AG09309 (cell line): ENCODE measurements at places on chromosomes 4 and X.

- DNase-seq: no peak
Measured at GRCh38 chr4:42446823-42447222, 49.5 kb downstream of the SHISA3 start.

DNA sequence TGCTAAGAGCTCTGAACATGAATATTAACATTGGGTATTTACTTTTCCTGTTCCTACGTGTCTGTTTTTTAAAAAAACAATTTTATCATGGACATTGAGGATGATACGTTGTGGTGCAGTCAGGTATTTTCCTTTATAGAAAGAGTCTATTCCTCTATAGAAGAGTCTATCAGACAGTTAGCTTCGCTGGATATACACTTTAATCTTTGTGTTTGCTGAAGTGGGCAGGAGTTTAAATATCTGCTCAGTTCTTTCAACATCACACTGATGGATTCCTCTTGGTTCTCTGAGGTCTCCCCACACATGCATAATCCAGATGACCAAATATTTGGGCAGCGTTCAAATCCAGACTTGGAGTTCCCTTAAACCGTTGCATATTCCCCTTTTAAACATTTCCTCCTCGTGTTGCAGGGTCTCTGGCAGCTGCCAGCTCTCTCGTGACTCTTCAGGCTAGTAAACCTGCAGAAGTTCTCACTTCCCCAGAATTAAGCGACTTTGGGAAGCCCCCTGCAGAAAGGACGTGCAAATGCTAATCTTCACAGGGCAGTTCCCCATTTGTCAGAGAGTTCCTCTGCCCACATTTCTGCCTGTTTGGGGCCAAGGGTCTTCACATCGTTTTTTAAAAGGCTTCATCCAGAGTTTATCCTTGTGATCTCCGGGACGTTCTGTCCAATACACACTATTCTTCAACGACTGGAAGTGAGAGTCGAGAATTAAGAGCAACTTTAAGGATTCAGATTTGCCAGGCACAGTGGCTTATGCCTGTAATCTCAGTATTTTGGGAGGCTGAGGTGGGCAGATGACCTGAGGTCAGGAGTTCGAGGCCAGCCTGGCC is 20.5 kb upstream of the DHRSX start:
- no peak for DNase-seq

DNA sequence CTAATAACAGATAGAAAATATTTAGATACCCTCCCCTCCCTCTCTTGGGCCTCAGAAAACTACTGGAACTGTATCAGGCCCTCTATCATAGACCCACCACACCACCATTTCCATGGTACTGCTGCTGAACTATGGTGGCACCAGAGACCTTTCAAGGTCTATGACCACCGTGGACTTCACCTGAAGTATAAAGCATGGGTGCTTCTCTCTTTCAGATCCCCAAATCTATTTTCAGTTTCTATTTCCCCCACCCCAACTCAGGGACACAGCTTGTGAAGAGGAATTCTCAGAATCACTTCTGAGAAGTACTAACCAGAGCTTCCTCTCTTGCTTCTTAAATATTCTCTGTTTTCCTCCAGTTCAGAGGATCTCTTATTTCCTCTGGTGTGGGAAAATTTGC is 840.8 kb upstream of the HTR2C start:
- no peak for DNase-seq

GRCh38 chr4:53956053-53956452 is 108.4 kb downstream of the CHIC2 start:
- DNase-seq: no peak

DNA sequence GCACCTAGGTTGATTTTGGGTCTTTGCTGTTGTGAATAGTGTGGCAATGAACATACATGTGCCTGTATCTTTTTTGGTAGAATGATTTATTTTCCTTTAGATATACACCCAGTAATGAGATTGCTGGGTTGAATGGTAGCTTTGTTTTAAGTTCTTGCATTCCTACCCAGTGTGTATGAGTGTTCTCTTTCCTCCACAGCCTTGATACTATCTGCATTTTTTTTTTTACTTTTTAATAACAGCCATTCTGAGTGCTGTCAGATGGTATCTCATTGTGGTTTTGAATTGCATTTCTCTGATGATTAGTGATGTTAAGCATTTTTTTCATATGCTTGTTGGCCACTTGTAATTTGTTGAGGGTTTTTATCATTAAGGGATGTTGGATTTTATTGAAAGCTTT is 351.8 kb upstream of the GNPDA2 start:
- no peak for DNase-seq

- no peak for DNase-seq
Measured at GRCh38 chr4:154158361-154159155, 333.0 kb downstream of the DCHS2 start.

DNA sequence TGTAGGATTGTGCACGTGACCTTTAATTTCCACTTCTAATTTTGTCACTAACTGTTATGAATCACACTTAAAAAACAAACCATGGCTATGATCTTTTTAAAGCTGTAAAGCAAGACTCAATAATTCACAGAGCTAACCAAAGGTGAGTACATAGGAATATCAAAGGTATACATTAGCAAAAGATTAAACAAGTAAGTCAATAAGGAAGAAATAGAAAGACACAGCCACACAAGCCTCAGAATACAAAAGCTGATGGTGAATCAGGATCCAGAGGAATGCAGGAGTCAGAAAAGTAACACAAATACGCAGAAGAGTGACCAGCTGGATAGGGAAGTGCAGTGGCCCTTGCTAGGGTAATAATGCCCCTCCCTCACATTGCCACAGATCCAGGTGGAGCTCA is 943.6 kb downstream of the DMD start:
- no peak for DNase-seq

- no peak for DNase-seq
Measured at GRCh38 chr4:14254926-14255325, 627.4 kb upstream of the BOD1L1 start.

DNA sequence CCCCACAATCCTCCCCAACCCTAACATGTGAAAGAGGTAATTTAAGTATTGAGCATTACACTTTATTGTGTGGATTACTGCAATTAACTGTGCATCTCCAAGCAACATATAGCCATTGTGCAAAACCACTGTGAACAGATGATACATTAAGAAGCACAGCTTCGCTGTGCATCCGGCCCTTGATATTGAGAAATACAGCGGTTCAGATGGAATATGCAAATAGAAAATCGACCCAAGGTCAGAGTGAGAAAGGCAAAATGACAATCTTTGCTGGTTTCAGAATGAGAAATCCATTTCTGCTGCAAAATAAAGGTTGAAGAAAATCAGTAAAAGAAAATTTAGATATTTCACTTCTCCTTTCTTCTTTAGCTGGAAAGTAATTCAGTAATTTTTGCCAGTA is 805.9 kb upstream of the GRID2 start:
- no peak for DNase-seq

- no peak for DNase-seq
Measured at GRCh38 chr4:47915378-47915777, 995 bp upstream of the NFXL1 start.

GRCh38 chr4:145565328-145565727 is 53.9 kb upstream of the MMAA start:
- peak; percentile 20 for DNase-seq

- no peak for DNase-seq
Measured at GRCh38 chr4:81454948-81455347, 16.8 kb downstream of the RASGEF1B start.

GRCh38 chr4:77990904-77991358 is 66.2 kb upstream of the FRAS1 start:
- DNase-seq: no peak

- no peak for DNase-seq
Measured at GRCh38 chr4:161285461-161285860, 878.3 kb downstream of the FSTL5 start.

DNA sequence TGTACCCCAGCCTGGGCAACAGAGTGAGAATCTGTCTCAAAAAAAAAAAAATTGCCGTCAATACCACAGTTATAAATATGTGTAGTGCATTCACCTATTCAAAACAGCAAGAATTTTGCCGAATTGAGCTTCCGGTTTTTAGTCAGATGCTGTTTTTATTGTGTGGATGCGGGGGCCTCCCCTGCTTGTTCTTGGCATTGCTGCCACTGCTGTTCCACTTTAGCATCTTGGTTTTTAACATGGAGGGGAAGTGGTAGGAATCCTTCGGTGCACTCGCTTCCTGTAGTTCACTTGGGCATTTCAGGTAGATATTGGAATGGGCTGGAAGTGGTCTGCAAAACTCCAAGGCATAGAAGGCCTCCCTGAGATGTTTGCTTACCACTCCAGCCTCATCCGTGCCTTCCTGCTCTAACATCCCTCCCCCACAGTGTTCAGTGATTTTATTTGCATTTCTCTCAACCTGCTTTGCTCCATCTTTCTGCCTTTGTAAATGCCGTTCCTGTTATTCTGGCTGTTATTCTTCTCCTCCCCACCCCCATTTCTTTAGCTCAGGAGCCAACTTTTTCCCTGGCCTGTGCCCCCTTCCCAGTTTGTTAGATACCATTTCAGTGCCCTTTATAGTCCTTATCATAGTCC is 25.5 kb downstream of the MOB1B start:
- no peak for DNase-seq

- DNase-seq: peak; percentile 31
Measured at GRCh38 chr4:27692158-27692557, 831.5 kb downstream of the STIM2 start.

DNA sequence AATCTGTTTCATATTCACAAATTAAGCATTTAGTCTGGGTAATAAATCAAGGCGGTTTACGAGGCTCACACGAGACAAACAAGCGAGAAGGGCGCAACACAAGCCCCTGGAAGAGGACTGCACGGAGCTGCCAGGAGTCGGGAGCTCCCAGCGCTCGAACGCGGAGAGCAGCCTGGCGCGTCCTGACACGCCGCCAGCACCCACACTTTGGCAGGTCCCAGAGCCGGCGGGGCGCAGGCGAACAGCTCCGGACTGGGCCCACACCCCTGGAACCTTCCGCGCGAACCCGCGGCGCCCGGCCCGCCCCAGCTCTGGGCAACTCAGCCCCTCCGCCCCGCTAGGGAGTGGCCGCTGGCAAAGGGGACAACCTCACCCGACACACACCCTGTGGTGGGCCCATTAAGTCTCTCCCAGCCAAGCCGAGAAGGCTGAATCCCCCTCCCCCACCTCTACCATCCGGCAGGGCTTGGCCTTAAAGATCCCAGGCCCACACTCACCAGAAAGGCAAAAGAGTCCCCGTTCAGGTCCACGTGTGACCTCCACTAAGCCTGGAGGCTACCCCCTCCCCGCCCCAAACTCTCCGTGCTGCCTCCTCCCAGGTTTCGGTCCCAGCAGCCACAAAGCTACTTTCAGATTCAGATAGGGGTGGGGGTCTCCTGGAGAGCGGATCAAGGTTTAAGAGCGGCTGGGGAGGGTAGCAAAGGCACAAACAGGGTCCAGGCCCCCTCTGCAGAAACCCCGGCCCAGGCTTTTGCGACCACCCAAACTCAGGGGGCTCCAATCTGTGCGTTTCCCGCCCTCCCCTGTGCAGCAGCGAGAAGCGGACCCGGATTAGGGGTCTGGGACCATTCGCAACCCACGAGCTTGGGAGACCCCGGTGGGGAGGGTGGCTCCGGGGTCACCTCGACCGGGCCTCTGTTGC is 47.5 kb upstream of the BCOR start:
- DNase-seq: no peak

- DNase-seq: no peak
Measured at GRCh38 chrX:123570011-123570590, 162.8 kb downstream of the THOC2 start.

DNA sequence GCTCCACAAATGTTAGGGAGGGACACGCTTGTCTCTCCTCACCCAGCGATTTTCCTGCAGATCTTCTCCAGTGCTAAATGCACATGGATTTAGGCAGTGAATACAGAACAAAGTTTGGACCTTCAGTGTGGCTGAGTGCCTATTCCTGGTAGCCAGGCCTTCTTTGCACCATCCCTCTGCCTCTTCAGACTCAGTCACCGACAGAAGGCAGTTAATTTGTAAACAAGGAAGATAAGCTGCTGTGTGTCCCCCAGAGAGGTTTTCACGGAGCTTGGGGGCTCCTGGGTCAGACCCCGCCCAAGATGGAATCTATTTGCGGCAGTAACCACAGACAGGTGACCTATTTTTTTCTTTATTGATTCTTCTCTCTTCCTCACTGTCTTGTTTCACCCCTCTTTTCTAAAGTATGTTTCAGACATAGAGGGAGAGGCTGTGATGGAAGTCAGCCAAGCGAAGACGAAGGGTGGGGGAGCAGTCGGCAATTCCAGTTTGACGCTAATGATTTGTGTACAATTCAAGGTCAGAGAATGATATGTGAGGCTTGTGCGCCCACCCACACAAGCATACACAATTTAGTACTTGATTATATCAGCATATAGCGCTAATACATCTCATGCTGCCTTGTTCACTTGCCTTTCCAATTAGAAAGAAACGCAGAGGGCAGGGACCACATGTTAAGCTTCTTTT is 200.8 kb downstream of the MGST2 start:
- DNase-seq: no peak

- no peak for DNase-seq
Measured at GRCh38 chrX:35458142-35458541, 340.0 kb upstream of the MAGEB16 start.

DNA sequence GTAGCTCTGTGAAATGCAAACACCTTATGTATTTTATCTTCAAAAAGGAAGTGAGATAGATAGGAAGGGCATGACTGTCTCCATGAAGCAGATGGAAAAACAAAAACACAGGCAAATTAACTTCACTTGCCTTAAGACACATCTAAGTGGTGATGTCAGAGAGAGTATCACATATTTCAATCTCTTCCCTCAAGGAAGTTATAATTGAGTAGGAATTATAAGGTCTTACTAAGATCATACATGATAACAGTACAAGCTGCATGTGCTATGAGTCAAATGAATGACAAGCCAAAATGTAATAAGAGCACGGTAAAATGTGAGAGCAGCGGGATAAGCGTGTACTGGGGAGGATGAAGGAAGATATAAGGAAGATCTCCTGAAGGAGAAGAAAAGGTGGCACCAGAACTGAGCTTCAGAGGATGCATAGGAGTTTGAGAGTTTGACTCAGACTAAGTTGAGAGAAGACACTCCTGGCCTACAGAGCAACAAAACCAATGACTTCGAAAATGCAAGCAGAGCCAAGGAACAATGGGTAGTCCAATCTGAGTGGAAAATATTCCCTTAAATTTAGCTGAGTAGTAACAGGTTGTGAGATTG is 43.3 kb upstream of the GALNT7 start:
- DNase-seq: no peak

GRCh38 chr4:6230502-6230785 is 30.1 kb upstream of the JAKMIP1 start:
- DNase-seq: no peak

DNA sequence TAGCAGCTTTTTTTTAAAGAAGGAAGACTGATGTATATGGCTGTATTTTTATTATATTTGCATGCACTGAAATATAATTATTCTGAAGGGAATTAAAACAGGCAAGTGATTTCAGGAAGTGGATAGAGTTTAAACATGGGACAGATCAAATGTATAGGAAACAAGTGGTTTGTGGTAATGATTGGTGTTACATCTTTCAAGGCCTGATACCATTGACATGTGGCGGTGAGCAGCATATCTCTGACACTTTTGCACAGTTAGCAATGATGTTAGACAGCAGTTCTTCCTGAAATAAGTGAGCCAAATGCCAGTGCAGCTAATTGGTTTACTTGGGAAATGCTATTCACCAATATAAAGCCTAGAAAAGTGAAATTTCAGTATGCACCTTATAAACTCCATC is 272.1 kb downstream of the RPA4 start:
- no peak for DNase-seq

- DNase-seq: no peak
Measured at GRCh38 chr4:71296945-71297344, 41.9 kb upstream of the SLC4A4 start.

GRCh38 chr4:96598465-96598864 is 758.6 kb downstream of the PDHA2 start:
- DNase-seq: no peak

GRCh38 chr4:134687646-134688628 is 486.3 kb upstream of the PABPC4L start:
- no peak for DNase-seq

GRCh38 chr4:168221301-168221700 is 97.3 kb downstream of the DDX60 start:
- DNase-seq: peak; percentile 4
